Stimulated activated CD4-positive, alpha-beta T cell treated with anti-CD3 and anti-CD28 coated beads, Interleukin-2, amount 100 ng/mL, for 4 hours (primary cell): ENCODE measurements at places on chromosomes 1 and 21.

GRCh38 chr1:223887747-223888418 is 42.1 kb upstream of the TP53BP2 start:
- DNase-seq: no peak

- no peak for DNase-seq
These were observed 20.4 kb upstream of the SLAMF9 start for GRCh38 chr1:159974350-159974965.

DNA sequence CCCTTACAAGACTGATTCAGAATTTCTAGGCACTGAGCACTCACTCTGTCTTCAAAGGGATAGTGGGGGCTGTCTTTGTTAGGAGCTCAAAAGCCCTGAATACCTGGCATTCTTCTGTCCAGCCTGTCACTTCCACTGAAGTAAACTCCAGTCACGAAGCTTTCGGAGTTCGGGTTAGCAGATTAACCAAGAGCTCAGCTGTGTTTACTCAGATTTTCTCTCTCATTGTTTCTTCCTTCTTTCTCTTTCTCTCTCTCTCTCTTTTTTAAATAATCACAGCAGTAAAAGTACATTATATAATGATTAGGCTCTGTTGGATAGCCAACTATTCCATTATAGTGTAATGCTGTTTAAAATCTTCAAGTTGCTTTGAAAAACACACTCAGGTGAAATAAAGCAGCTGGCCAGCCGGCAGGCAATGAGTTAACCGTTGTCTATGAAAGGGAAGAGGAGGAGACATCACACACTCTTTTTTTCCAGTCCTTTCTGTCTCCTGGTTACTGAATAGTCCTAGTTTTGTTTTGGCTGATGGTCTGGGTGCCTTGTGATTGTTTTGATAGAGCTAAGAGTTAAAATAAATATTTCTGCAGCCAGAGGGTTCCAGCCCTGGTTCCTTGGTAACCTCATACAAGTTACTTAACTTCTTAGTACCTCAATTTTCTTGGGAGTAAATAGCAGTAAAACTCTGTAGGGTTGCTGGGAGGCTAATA is 89.8 kb downstream of the ADSS2 start:
- no peak for DNase-seq

- DNase-seq: no peak
These were observed 111.6 kb downstream of the ITSN1 start for GRCh38 chr21:33753886-33754285.

DNA sequence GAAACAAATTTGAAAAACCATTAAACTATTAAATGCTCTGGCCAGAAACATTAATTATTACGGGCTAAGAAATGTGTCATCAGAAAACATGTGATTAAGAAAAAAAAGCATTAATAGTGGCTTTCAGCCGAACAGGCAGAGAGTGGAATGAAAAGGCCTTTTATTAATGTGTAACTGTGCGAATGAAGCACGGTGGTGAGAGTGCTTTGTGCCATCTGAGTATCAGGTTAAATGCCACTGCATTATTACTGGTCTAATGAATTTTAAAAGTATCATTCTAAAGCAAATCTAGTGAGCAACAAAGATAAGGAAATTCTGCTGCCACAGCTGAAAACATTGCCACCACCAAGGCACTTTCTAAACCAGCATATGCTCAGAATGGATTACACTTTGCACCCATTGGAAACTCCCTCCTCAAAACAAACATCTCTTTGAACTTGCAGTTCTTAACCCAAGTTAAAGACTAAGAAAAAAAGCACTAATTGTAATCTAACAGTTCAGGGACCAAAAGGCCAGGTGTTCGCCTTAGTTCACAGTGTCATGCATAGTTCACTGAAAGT is 30.0 kb upstream of the SSX2IP start:
- DNase-seq: no peak

- DNase-seq: no peak
These were observed 126.9 kb upstream of the ETS2 start for GRCh38 chr21:38678827-38679226.

- peak; percentile 13 for DNase-seq
These were observed 524 bp upstream of the TMCO4 start for GRCh38 chr1:19800076-19800804.

- DNase-seq: no peak
These were observed 14.3 kb downstream of the MOV10 start for GRCh38 chr1:112688781-112689193.

DNA sequence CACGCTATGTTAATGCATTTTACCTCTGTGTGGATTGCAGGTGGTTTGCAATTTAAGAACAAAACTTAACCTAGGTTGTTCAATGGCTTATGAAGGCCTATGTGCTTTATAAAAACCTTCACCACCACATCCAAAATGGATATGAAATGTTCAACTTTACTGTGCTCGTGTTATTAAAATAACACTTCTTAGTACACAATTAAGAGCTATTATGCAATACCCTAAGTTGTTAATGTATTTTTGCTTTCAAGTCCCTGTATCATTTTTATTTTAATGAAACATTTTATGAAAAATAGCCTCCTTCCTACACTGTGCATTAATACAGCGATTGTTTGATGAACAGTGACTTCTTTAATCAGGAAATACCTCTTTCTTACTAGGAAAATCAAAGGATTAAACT is 12.0 kb downstream of the NCAM2 start:
- DNase-seq: no peak

GRCh38 chr1:2208309-2209239 is 14.0 kb upstream of the FAAP20 start:
- no peak for DNase-seq

DNA sequence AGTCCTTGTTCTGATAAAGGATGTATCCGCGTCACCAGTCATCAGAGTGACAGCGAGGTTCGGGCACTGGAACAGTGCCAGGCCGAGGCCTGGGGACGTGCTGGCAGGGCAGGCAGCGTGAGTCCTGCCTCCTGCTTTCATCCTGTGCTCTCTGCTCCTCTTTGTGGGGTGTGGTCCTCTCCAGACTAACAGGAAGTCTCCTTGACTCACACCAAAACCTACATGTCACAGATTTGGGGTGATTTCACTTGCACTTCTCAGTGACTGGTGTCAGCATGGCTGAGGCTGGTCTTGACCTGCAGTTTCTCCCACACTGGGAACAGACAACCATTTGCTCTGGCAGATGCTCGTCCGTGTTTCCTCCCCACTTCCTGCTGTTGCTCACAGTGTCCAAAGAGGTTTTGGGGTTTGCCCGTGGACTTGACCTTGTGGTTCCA is 8.8 kb upstream of the NLRP3 start:
- peak; percentile 41 for DNase-seq

GRCh38 chr1:162922201-162922600 is 61.2 kb upstream of the CCDC190 start:
- DNase-seq: no peak

DNA sequence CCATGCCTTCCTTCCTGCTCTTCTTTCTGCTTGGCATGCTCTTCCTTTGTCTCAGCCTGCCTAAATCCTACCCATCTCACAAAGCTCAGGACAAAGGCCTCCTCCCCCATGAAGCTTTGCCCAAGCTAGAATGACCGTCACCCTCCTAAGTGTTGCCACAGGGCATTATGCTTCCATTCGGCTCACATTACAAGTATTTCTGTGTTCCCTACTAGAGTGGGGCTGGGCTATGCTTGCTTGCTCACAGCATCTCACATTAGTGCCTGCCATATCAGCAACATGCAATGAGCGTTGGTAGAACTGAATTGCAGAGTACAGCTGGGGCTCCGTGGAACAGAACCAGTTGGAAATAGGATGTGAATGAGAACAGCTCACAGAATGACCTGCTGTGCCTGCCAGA is 82.8 kb downstream of the CD58 start:
- no peak for DNase-seq

DNA sequence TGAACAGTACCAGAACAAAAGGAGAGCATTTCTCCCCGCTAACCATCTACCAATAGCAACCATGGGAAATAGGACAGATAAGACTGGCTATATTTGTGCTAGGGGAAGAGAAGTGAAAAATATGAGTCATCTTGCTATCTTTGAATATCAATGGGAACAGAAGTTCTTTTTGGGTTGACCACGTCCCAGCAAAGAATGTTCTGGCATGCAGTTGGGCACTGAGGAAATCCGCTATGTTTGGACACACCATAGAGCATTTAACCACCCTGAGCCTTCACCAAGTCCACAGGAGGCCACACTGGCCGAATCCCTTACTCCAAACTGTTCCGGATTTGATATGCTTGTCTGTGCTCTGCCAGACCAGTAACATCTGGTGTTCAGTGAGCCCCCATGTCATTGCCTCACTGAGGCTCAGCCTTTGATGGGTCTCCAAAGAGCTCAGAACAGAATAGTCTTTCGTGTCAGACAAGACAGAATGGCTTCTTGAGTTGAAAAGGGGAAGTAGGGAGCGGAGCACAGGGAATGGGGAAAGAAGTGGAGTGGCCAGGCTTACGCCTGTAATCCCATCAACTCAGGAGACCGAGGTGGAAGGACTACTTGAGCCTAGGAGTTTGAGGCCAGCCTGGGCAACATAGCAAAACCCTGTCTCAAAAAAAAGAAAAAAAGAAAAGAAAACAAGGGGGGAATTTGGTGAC is 81.4 kb downstream of the SMYD2 start:
- DNase-seq: no peak

DNA sequence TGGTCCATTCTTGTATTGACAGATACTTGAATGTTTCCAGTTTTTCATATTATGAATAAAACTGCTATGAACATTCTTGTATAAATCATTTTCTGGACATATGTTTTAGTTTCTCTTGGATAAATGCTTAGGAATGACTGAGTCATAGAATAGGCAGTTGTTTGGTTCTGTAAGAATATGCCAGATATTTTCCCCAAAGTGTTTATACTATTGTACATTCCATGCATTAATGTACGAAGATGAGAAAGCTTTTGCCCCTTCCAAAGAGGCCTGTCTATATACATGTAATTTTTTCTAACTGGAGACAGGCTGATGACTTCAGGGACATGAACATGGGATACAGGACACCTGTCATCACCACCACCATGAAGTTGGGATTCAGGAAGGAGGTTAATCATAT is 11.3 kb downstream of the NBPF3 start:
- no peak for DNase-seq

DNA sequence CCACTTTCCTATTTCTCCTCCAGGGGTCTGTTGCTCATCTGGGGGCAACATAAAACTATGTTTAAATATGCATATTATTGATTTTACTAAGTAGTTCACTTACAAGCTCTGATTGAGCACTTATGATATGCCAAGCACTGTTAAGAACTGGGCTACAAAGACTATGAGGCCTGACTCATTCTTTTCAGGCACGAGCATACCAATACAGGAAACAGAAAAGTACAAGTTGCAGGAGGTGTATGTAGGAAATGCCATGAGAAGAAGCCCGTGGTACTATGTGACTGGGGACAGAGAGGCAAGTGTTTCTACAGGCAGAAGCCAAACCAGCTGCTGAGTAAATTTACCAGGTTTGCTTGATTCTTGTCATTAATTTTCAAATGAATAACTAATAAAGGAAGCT is 120.4 kb upstream of the PTGFR start:
- DNase-seq: no peak

GRCh38 chr1:178579562-178579961 is 66.7 kb downstream of the TEX35 start:
- no peak for DNase-seq

DNA sequence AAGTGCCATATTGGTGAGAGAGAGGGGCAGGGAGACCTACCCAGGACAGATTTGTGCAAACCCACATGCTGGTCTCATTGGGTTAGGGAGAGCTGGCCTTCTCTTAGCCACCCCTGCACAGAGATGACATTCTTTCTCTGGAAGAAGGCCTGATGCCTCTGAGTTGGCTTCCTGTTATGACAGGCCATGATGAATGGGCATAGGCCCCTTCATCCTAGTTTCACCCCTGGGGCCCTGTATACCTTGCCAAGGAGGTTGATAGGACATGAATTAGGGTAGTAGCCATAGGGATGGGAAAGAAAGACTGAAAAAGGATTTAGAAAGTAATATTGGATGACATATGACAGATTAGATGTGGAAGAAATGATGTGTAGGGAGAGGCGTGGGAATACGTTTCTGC is 46.6 kb downstream of the TENT5C start:
- DNase-seq: no peak

DNA sequence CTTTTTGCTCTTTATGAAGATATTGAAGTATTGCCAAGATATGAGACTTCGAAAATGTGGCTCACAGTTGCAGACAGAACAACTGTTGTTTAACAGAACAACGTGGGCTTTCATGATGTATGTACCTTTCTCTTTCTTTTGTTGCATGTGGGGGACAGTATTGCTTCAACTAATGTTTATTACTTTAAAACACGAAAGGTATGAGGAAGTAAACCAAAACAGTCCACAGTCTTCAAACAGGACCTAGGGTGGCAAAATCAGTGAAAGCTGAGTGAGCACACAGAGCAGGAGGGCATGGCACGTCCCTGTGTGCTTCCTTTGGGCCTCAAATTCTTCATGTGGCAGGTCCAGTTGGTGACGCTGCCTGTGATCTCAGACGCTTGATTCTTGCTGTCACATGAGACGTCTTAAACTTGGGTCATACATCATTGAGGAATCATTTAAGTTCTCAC is 7.8 kb upstream of the CHAF1B start:
- no peak for DNase-seq

DNA sequence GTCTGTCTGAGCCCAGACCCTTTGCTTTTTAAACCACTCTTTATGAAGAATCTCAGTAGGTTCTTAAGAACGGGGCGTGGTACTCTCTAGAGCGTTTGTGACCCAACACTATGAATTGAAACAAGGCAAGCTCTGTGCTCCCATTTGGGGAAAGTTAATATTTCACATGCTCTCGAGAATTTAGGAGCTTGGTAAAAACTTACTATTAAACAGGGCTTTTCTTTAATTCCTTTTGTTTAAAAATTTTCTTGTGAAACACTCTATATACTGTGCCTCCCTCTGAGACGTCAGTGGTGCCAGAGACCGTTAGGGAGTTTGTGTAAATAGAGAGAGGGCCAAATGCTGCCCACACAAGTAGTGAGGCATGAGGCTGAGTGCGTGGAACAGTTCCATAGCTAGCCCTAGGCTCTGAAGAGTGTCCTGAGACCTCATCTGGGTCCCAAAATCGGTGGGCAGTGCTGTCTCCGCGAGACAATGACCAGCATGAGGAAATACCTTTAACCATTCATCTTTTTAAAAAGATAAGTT is 144.7 kb downstream of the ROR1 start:
- no peak for DNase-seq

DNA sequence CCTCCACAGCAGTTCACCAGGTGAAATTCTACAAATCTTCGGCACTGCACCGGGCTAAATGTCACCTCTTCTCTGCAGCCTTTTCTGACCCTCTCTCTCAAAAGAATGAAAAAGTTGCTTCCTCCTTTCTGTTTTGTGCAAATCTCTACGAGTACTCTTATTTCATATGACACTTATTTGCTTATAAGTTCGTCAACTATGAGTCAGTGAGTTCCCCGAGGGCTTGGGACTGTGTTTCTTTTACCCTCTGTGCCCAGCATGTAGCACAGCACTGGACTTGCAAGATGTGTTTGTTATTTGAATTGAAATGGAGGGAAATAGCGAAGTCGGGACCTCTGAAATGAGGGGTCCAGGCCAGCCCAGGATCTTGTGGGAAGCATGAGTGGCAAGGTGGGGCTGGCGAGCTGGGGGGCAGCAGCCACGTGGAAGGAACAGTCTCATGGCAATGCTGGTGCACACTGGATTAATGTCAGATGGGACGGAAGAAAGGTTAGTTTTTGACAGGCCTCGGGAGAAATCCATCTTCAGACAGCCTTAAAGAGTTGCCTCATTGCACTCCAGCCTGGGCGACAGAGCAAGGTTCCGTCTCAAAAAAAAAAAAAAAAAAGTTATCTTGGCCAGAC is 6.2 kb downstream of the SLC6A9 start:
- no peak for DNase-seq
